ENCODE measurements at places on chromosomes 6 and 20. TPM values are rescaled to one million over a fixed set of nuclear protein-coding genes. Genes with fewer than 3 reads are reported as not detected.

DNA sequence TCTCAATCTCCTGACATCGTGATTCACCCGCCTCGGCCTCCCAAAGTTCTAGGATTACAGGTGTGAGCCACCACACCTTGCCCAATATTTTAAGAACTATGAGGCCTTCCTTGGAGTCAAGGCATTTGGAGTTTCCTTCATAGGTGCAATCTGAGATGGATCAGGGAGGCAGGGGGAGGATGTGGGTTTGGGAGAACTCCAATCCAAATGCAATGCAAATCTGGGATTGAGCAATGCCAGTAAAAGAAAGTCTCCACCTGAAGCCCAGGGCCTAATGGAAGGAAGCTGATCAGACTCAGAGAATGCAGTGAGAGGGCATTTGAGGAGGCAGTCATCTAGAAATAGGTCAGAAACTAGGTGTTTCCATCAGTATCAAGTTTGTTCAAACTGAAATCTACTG is 21.2 kb downstream of the RSPH3 start:
- no peak for DNase-seq

- DNase-seq = no peak
Measured at GRCh38 chr6:132675002-132675401, 16.0 kb upstream of the TAAR1 start.

The KCNS1 gene
- 0.54 TPM for total RNA-seq

DNA sequence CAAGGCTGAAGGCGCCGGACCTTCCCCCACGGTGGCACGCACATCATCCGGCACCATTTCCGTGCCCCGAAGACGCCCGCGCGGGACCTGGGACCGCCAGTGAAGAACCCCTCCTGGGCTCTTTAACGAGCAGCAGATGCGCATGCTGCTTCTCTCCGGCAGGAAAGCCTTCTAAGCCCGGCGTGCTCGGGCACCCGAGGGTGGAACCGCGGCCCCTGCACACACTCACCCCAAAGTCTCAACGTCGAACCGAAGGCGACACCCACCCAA is 240 bp downstream of the FOXQ1 start:
- no peak for DNase-seq

The SCGN gene
- not detected for total RNA-seq

DNA sequence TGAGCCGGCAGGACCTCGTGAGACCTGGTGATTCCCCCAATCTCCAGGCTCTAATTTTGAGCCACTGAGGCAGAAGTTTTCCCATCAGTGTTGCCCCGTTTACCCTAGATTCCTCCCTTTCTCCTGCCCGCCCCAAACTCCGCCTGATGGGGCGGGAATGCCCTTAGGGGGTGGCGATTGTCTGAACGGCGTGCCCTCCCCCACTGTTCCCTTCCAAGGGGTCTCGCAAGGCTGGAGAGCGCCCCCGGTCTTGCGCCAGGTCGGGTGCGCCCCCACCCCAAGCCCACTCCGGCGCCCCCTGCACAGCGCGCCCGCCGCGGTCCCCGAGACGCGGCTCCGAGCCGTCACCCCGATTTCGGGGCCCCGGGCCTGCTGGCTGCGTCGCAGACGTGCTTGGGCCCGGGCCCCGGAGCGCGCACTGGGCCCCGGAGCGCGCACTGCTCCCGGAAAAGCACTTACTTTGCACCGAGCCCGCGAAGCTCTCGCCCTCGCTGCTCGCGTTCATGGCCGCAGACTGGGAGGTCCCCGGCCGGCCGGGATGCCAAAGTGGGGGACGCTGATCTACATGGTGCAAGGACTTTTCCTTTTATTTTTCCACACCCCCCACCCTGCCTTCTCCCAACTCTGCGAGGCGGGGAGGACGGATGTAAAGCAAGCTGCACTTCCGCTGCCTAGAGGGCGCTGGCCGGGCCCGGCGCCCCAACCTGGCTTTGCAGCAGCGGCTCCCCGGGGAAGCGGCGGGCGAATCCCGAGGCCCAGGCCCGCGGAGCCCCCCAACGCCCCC is at the start of gene ZFP64:
TSS of gene ZFP64 (minus strand) at position 648 of the 784 bp plus-strand sequence. CDS start at position 505, 143 bp downstream.
- peak; percentile 81 for DNase-seq

GRCh38 chr20:33847006-33847405 is 35.9 kb downstream of the CHMP4B start:
- DNase-seq = no peak

Data from hematopoietic multipotent progenitor cell (in vitro differentiated cells).